Kidney tubule cell (primary cell): ENCODE measurements at places on chromosomes 4 and X.

- peak; percentile 67 for DNase-seq
Observed at GRCh38 chr4:151184523-151185458, 85.4 kb downstream of the RPS3A start.

GRCh38 chrX:140923118-140923517 is 79.3 kb upstream of the SPANXB1 start:
- DNase-seq = no peak

- no peak for DNase-seq
Observed at GRCh38 chr4:77176640-77177039, 19.6 kb downstream of the CCNG2 start.

DNA sequence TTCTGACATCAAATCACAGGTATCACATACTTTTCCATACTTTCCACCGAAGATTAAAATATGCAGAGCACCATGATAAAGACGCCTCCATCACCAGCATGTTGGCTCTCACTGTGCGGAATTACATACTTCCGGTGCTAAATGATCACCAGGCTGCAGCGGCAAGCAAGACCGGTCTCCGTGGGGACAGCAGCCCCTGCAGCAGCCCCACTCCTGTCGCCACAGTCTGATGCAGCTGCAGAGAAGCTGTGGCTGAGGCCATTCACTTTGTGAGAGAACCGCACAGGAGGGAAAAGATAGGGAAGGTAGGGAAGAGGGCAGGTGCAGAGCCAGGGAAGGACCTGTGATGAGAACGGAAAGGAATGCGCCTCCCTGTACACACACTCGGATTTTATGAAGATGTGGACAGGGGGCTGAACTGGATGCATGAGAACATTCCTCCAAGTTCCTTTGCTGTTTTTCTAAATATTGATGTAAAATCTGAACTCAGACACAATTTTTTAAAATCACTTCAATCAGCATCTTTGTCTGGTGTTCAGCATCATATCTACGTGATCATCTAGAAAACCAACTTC is 38.3 kb downstream of the AFAP1 start:
- no peak for DNase-seq

- DNase-seq = no peak
Observed at GRCh38 chrX:47234583-47234982, 1.8 kb downstream of the USP11 start.

GRCh38 chr4:105677709-105678108 is 30.8 kb downstream of the INTS12 start:
- peak; percentile 16 for DNase-seq

DNA sequence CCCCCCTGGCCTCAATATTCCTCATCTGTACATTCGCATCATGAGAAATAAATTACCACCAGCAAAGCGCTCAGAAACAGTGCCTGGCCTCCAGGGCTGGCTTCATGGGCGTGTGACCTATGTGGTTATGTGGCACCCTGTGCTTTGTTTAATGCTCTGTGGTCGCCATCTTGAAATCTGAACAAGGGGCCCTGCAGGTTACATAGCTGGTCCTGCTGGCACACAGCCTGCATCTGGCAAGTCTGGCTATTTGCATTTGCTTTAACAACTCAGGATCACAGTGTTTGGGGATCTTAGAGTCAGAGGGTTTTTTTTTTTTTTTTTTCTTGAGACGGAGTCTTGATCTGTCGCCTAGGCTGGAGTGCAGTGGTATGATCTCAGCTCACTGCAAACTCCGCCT is 9.9 kb downstream of the FOXP3 start:
- no peak for DNase-seq

DNA sequence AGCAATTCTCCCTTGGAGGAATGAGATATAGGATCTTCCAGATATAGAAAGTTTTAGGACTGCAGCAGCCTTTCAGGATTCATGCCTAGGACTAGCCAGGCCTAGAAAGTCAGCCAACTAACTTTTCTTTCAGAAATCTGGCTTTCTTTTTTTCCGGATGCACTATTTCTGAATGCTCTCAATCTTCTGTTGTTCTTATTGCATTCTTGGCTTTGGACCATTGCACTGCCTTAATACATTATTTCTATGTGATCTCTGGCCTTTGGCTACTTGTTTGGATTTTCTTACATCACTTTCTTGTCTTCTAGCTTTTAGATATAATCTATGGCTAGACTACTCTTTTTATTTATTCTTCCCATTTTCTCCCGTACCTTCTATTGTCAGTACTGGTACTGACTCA is 813.1 kb upstream of the HTR2C start:
- no peak for DNase-seq

DNA sequence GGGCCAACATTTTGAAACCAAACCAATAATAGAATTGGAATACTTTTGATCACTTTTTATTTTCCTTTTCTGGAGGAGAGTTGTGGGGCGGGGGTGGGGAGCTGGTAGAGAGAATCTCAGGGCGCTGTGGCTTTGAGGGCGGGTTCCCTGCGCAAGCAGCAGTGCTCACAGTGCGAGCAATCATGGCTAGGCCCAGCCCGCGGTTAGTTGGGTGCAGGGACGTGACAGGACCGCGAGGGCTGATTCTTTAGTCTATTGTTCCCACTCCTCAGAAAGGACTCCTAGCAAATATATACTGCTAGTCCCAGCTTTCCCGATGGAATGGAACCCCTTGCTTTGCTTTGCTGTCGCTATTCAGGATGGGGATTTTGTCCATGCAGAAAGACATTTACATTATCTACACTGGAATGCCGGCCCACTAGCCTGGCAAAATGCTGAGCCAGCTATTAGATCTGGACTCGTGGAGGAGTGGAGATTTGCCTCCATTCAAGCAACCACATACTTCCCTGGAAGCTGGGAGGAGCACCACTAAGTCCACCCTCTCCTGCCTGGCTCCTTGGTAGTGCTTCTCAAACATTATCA is 23.9 kb upstream of the APLN start:
- DNase-seq = no peak

- DNase-seq = no peak
Observed at GRCh38 chr4:124019749-124020549, 623.4 kb downstream of the SPRY1 start.

GRCh38 chrX:102883491-102883890 is 53.6 kb upstream of the RAB40AL start:
- no peak for DNase-seq

DNA sequence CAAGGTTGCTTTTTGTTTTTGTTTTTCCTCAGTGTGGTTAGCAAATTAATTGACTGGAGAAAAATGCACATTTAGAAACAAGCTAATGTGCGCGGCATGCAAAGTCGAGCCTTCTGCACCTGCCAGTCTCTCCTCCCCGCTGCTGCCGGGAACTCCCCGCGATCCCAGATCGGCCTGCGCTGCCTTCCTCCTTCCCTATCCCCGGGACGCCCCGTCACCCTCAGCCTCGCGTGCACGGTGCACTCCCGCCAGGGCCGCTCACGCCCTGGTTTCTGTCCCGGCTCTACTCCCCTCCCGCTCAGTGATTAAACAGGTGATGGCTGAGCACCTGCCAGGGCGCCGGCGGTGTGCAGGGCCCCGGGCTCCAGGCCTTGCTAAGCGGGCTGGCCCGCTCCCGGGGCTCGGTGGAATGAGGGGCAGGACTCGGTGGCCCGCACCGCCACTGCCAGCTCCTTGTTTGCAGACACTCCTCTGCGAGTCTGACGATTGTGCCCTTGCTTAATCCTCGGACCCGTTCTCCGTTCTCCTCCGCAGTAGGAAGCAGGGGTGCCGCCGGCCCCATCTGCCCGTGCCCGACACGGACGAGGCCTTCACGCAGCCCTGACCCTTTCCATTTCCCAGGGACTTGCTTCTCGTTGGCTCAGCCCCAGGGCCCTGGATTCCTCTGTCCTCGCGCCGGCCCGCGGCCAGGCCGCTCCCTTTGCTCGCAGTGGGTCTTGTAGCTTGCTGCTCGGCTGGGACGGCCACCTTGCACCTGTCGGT is 143.4 kb downstream of the TRIML1 start:
- peak; percentile 57 for DNase-seq

DNA sequence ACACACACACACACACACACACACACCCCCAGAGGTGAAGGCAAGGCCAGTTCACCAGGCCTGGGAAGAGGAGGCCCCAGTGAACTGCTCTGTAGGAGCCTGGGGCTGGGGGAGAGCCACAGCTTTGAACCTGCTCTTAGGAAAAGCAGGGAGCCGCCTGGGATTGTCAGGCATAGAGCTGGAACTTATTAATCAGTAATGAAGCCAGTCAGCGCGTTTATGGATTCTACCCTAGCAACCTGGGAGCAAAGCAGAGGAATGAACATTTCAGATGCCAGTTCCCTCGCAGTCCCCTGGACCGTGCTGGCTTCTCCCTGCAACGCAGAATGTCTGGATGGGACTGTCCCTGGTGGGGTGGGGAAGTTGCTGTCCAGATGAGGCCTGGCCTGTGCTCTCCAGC is 45.3 kb upstream of the DDX3X start:
- peak; percentile 66 for DNase-seq
